Type B pancreatic cell (in vitro differentiated cells): ENCODE measurements at places on chromosomes 1 and 21.

DNA sequence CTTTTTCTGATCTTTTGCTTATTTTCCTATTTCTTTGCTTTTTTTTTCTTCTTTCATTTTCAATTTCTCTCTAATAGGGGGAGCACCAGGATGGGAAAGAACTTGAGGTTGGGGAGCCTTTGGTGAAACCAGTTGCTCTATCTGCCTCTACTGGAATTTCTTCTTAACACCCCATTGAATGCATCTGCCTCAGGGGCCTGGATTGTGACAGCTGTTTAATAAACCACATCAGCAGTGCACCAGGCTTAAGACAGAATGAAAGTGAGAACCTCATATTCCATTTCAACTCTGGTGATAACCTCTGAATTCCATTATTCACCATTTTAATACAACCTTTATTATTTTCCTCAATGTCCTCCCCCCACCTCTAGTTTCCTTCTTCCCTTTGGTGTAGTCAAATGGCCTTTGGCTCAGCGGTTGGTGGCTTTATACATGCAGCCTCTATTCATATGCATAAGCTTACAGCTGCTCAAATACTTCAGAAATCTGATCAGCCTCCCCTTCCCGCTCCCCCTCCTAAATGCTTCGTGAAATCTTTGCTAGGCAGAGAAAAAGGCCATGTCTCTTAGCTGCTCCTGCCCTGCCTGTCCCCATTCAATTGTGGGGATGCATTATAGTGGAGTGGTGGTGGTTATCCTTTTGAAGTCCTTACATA, 537.3 kb upstream of the PLXNA2 start:
- no peak for DNase-seq

GRCh38 chr1:52096216-52096615, 40.1 kb downstream of the BTF3L4 start:
- DNase-seq = peak; percentile 6

GRCh38 chr1:153771261-153771660, 3.9 kb upstream of the SLC27A3 start:
- no peak for DNase-seq

GRCh38 chr1:33727310-33727709, 136.6 kb upstream of the HMGB4 start:
- DNase-seq = no peak

- DNase-seq = no peak
These were observed 2.2 kb upstream of the RHEX start for GRCh38 chr1:206050655-206051235.

DNA sequence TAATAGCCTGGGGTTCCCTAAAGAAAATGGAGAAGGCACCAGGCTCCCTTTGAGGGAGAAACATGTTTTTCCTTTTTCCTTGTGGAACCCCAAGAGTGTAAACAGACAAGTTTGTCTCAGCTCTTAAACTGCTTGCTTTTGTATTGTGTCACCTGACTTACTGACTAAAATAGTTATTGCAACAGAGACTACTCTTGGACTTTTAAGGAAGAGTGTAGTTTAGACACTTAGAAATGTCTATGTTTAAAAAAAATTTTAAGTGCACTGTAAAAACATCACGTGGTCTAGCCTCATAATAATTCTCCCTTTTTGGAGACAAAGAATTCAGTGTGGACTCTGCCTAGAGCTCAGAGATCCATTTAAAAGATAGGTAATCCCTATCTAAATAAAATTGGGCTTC, 141.1 kb downstream of the TRIM33 start:
- DNase-seq = no peak

DNA sequence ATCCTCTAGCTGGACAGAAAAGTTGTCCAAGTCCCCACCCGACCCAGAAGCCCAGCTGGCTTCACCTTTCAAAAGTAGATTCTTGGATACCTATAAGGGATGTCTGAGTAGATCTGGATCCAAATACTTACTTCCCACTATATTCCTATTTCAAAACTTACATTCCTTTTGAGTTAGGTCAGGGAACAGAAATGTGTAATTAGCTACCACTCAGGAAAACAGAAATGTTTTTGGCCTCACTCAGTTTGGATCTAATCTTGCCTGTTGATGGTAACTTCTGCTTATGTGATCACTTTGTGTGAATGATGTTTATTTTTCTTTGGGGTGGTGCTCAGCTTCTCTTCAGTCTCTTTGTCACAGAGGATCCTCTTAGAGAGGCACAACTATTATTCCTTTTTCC, 814.4 kb upstream of the RGS18 start:
- no peak for DNase-seq

- no peak for DNase-seq
These were observed 1.5 kb downstream of the MX1 start for GRCh38 chr21:41427556-41427955.

- DNase-seq = no peak
These were observed 109.0 kb downstream of the ESRRG start for GRCh38 chr1:216614011-216614934.

- no peak for DNase-seq
These were observed 34.2 kb downstream of the SERINC2 start for GRCh38 chr1:31447210-31447609.

- no peak for DNase-seq
These were observed 24.2 kb downstream of the TRMT1L start for GRCh38 chr1:185132534-185132933.

GRCh38 chr1:87906078-87906477, 577.4 kb downstream of the LMO4 start:
- DNase-seq = no peak

GRCh38 chr1:212566522-212567479, 41.8 kb upstream of the ATF3 start:
- no peak for DNase-seq

- DNase-seq = no peak
These were observed 664.4 kb downstream of the MATN1 start for GRCh38 chr1:30058970-30059369.

GRCh38 chr1:107142140-107142542, 1.3 kb downstream of the NTNG1 start:
- DNase-seq = no peak
